Activated T-cell treated with anti-CD3 and anti-CD28 coated beads, Interleukin-2, amount 50 U/mL, for 1 hour (primary cell): ENCODE measurements at places on chromosomes 7 and 10.

- no peak for DNase-seq
These were observed 66.5 kb downstream of the CLRN3 start for GRCh38 chr10:127826154-127826725.

DNA sequence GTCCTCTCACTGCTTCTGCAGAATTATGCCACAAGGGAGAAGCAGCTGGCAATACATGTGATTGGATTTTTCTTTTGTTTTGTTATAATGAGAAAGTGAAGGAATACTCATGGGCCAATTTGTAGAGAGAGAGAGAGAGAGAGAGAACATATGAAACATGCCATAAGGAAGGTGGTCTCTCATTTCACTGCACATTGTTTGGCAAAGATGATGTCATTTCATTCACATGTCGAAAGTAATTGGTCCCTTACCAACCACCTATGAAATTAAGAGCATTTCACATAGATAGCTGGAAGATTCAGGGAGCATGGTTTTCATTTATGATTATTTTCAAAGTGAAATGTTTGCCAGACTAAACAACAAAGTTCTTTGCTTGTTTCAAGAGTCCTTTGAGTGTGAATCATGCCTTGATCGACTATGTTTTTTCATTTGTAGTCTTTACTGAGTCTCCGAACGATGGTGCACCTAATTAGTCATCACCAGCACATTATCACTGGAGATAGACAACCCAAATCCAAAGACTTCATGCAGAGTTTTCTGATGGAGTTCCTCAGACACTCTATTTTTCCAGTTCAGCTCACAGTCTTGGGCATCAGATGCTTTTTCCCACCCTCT lies 130.1 kb upstream of the ZEB1 start:
- DNase-seq, result no peak

GRCh38 chr10:60148266-60148840 lies 241.3 kb downstream of the ANK3 start:
- DNase-seq, result no peak

DNA sequence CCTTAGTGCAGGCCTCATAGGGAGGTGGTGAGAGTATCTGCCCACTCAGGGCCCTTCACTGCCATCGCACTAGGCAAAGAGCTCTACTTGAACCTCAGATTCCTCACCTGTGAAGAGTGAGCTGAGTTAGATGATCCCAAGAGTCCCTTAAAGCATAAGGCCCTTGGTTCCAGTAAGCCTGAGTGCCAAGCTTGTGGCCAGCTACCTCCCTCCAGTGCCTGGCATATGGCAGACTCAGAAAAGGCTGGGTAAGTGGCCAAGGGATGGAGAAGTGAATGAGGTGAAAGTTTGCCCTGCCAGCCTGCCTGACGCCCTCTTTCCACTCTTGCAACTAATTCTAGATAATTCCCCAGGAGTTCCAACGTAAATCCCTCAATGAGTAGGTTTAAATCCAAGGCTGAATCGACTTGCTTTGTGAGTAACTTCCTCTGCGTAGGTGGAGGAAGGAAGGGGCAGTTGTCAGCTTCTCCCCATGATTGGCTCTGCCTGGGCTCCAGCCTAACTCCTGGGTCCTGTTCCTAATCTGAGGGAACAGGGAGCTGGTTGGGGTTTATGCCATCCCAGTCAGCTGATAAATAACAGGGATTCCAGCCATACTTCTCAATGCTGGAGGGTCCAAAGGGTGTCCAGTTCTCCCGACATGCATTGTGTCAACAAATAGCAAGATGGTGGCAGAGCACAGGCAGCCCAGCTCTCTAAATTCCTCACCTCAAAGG lies 14.2 kb downstream of the DUSP5 start:
- DNase-seq, result no peak

DNA sequence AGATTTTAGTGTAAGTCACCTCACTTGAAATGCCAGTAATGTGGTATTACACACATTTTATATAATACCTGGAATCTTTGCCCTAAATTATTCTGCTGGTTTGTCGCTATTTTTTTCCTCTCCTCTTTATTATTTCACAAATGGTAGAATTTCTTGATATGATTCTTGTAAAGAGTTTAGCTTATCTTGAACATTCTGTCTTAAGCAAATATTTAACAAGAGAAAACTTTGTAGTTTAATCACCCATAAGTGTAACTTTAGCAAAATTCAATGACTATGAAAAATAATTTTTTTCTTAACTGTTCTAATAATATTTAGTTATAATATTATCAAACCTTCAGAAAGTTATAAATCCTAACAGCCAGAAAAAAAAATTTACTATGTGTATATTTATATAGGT lies 56.7 kb downstream of the NHLRC2 start:
- DNase-seq, result no peak

DNA sequence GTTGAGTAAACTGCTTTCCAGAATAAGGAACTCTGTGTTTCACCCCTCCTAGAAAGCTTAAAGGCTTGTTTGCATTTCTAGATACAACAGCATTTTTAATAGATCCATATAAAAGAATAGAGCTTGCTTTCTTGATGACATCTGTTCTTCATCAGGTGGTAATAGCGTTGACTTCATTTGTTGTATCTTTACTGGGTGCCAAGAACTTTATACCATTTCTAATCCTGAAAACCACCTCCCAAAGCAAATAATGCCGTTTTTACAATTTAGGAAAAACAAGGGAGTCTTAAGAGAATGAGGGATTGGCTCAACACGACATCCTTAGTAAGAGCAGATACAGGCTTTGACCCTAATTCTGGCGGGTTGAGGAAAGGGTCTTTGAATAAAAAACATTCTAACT lies 993.4 kb downstream of the TYW1 start:
- DNase-seq, result no peak

DNA sequence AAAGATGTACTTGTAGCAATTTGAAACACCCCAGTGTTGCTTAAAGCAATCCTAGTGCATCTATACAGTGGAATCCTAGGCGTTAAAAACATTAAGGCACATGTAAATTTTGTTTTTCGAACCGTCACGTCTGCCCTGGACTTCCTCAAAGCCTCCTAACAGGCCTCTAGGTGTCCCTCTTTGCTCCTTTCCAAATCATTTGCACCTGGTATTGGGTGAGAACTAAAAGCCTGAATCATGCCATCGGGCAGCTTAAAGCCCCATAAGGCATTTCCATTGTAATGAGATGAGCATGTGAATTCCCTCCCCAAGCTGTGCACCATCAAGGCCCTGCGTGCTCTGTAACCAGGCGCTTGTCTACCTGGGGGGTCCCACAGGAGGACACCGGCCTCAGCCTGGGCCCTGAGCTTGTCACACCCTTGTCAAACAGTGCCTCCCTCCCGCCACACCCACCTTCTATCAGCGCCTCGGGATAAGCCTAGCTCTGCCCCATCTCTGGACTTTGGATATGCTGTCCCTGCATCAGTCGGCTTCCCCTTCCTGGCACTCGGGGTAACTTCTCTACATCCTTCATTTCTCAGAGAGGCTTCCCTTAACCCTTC lies 89.2 kb downstream of the WDR11 start:
- DNase-seq, result no peak

GRCh38 chr7:158957921-158958491 lies 101.6 kb downstream of the DYNC2I1 start:
- peak; percentile 41 for DNase-seq

DNA sequence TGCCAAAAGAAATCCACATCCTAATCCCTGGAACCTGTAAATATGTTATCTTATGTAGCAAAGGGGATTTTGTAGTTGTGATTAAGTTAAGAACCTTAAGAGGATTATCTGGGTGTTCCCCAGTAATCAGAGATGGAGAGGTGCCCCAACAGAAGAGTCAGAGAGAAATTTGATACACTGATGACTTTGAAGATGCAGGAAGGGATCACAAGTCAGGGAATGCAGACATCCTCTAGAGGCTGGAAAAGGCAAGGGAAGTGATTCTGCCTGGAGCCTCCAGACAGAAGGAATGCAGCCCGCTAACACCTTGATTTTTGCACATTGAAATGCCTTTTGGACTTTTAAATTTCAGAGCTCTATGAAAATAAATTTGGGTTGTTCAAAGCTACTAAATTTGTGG lies 531.7 kb downstream of the DNAJB9 start:
- DNase-seq, result no peak

DNA sequence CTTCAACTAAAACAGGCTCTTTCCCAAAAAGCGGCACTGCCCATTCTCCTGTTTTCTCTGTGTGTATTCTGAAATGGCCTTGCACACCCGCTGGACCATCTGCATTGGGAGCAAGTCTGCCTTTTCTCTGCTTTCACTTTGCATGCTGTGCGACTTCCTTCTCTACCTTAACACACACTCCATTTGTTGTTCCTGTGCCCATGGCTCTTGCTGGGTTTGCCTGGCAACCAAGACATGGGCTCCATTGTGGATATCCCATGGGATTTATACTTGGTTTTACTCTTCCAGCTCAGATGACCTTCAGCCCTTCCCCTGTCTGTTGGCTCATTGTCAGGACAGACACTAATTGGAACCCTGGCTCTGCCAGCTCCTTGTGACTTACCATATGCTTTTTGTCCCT lies 465.3 kb downstream of the REEP3 start:
- DNase-seq, result no peak

DNA sequence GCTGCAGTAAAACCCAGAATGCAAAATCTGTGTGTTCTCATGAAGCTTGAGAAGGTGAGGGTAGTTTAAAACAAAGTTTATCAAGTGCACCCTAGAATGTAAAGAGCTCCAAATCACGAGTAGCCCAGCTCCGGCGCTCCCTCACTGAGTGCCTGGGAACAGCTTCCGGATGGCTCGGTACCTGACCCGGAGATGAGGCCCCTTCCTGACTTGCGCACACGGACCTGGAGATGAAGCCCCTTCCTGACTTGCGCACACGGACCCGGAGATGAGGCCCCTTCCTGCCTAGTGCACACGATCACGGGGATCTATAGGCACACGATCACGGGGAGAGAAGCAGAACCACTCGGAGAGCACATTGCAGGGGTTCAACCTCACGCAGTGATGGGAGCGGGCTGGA lies 322.1 kb upstream of the RNF32 start:
- DNase-seq, result no peak

GRCh38 chr7:76191783-76192240 lies 9.9 kb upstream of the SRRM3 start:
- DNase-seq, result no peak

- DNase-seq, result no peak
These were observed 61.2 kb upstream of the ODAD2 start for GRCh38 chr10:28060031-28060607.

- DNase-seq, result no peak
These were observed 154.1 kb downstream of the PIP4K2A start for GRCh38 chr10:22560096-22560912.

DNA sequence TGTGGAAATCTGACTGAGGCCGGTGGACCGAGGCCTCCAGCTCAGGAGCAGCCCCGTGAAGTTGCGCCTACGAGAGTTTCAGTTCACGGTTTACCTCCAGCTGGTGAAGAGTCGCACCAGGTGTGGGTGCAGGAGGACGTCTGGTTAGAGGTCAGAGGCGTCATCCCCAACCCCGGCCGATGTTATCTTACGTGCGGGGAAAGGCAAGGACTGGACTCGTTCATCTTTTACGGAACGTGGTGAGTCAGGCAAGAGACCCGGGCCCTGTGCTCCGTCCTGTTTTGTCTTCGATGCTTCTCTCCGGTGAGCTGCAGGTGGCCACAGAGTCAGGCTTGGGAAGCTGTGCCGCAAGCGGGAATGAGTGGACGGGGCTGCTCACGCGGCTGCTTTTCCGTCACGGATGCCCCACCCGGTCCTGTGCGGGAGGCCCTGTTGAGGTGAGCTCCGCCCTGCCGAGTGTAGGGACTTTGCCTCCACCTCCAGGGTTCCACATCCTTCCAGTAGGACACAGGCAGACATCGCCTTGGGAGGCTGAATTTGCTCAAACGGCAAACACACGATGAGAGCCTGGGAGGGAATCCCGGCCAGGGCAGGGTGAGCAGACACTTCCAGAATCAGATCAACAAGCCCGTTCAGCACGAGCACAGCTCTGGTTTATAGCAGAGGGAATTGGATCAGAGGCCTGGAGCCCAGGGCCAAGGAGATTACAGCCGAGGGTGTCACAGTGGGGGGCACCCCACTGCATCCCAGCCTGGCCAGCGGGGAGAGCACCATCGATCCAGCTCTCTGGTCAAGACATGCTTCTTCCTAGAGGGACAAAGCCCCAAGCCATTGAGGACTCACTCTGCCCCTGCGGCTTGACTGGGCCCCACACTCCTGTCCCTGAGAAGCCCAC lies 50.1 kb upstream of the INPP5A start:
- DNase-seq, result no peak

GRCh38 chr7:7550663-7551062 lies 15.0 kb upstream of the COL28A1 start:
- DNase-seq, result no peak

GRCh38 chr7:138407792-138408191 lies 52.3 kb upstream of the TRIM24 start:
- DNase-seq, result no peak

DNA sequence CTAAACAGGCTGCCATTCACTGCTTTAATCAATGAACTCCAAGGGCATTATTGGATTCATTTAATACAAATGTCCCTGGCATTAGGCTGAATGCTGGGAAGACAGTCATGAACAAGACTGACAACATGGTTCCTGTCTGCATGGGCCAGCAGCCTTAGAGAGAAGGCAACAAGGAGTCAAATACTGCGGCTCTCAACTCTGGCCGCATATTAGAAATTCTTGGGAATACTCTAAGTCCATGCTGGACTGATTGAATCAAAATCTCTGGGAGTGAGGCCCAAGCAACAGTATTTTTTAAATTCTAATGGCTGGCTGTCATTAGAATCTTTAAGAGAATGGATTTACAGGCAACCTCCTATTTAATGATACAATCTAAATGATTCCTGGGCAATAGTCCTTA lies 34.1 kb downstream of the FGFBP3 start:
- no peak for DNase-seq

- no peak for DNase-seq
These were observed 108.6 kb upstream of the ABI1 start for GRCh38 chr10:26969145-26969926.

DNA sequence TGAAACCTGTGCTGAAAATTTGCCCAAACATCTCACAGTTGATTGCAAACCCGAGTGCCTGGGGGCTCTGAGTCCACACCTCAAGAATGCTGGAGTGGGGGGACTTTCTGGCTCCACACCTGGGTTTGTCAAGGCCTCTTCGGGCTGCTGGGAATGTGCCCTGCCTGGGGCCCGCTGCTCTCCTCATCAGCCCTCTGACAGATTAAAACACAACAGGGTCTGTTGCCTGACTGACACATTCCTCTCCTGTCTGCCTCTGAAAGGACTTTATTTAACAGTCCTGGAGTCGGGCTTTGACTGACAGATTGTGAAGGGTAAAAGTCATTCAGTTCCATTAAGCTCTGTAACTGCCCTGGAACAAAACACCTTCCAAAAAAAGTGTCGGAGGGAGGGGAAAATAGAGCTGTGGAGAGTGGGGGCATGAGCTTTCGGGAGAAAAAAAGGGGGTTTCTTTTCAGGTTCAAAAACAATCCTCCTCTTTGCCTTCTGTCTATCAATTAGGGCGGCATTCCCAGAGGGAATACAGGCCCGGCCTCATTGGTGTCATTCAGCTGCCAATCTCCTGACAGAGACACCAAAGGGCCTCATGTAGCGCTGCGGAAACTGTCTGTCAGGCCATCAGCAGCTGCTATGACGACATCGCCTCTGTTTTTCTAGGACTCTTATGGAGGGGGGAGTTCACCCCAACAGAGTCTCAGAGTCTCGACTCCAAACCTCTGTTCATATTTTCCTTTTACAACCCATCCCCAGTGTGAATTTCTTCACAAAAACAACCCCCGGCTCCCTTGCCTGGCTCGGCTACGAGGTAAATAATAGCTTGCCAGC lies 398.8 kb upstream of the NFE2L3 start:
- no peak for DNase-seq
